ENCODE measurements at places on chromosomes 6 and 20.

DNA sequence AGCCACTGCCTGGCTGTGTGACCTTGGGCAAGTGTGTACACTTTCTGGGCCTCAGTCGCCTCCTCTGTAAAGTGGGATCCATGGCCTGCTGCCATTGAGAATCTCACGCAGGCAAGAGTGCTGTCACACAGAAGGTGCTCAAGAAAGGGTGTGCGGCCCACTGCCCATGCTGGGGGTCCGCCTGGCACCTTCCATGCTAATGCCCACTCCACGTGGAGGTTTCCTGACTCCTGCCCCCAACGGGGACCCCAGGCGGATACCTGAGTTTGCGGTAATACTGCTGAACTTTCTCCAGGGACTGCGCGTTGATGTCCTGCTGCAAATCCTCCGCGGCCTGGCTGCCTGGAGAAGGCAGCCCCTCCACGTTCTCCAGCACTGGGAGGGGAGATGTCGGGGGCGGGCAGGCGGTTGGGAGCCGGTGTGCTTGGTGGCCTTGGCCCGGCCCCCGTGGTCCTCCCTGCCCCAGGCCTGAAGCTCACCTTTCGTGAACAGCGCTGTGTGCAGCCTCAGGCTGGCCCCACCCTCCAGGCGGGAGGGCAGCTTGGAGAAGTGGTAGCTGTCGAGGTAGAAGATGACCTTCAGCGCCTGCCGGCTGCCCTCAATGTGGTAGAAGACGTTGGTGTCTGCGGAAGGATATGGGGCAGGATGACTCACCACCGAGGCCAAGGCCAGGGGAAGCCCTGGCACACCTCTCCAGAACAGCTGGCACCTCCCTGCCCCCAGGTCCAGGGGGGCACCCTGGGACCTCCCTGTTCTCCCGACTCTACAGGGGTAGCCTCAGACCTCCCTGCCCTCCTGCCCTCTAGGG, 195.6 kb downstream of the PREX1 start:
- no peak for DNase-seq

GRCh38 chr6:166583230-166583965, 3.1 kb downstream of the RAMACL start:
- DNase-seq, result no peak

DNA sequence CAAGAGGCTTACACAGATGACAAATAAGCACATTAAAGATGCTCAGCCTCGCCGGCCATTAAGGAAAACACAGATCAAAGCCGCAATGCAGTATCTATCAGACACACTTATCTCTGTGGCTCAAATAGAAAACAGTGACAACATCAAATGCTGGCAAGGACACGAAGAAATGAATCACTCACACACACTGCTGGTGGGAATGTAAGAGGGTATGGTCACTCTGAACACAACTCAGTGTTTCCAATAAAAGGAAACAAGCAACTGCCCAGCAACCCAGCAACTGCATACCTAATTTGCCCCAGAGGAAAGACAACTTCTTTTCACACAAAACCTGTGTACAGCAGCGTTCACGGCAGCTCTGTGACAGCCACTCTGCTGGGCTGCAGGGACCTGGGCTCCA, 155.8 kb downstream of the WDR27 start:
- DNase-seq, result no peak

DNA sequence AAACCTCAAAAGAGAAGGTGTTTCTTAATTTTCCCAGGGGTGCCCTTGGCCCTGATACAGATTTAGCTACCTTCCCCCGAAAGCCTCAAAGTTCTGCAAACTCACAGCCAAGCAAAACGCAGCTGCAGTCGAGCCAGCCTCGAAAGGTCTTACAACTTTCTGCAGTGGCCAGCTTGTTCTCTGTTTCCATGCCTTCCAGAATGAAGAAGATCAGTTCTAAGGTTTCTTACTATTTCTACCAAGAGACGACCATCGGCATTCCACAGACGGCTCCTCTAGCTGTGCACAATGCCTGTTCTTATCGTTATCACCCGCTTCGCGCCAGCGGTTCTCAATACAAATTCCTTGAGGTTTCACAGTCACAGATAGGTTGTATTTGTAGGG, 28.5 kb upstream of the CCR6 start:
- no peak for DNase-seq

- no peak for DNase-seq
Measured at GRCh38 chr6:2945153-2945452, 26.3 kb downstream of the SERPINB6 start.

- DNase-seq, result no peak
Measured at GRCh38 chr6:49299279-49299678, 163.8 kb downstream of the MMUT start.

- no peak for DNase-seq
Measured at GRCh38 chr6:152874846-152875568, 107.8 kb downstream of the FBXO5 start.

DNA sequence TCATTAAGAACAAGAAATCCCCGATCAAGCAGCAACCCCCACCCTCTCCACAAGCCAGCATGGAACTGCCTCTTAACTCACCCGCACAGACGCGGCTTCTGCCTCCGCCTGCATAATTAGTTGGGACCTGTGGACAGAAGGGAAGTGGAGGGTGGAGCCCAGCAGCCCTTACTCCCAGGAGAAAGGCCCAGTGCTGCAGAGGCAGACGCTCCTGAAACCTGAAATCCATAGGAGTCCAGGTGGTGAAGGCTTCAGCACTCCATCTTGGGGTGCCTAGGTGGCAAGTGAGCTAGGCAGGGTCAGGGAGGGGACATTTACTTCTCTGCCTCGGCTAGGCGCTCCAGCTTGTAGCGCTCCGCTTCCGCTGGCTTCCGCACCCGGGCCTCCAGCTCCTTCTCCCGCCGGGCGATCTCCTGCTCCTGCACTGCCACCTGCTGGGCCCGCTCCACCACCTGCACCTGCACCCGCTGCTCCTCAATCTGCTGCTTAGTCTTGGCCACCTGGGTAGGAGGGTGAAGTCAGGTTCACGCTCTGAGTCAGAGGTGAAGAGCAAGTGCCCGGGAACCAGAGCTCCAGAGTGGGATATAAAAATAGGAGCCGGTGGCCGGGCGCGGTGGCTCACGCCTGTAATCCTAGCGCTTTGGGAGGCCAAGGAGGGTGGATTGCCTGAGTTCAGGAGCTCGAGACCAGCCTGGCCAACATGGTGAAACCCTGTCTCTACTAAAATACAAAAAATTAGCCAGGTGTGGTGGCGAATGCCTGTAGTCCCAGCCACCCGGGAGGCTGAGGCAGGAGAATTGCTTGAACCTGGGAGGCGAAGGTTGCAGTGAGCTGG, 10.7 kb downstream of the TUBB start:
- DNase-seq, result peak; percentile 88

DNA sequence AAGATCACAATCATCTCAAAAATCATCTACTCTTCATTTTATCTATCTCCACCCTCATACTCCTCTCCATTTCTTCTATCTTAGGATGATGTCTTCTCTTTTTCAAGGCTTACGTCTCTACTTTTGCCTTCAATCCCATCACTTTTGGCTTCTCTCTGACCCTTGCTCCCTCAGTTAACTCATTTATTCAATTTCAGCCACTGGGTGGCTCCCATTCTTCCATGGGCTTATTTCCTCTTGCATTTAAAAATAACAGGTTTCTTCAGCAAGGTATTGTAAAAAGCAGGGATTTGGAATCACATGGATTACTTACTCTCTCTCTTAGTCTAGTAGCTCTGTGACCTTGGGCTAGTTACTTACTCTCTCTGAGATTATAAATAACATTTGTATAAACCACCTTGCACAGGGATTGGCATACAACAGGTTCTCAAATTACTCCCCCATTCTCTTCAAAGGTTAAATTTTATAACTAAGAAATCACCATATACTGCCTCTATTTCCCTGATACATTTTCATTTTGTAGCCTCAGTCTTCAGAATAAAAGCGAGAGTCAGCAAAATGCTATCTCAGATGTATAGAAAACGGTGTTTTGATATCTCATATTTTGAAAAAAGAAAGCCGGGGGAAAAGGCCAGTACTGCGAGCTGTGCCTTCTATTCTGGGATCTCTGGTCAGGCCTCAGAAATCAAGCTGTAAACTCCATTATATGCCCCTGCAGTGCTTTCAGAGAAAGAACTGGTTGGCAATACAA, 5.5 kb downstream of the ZSCAN12 start:
- DNase-seq, result no peak

GRCh38 chr6:37903351-37904340, 84.1 kb downstream of the ZFAND3 start:
- no peak for DNase-seq

DNA sequence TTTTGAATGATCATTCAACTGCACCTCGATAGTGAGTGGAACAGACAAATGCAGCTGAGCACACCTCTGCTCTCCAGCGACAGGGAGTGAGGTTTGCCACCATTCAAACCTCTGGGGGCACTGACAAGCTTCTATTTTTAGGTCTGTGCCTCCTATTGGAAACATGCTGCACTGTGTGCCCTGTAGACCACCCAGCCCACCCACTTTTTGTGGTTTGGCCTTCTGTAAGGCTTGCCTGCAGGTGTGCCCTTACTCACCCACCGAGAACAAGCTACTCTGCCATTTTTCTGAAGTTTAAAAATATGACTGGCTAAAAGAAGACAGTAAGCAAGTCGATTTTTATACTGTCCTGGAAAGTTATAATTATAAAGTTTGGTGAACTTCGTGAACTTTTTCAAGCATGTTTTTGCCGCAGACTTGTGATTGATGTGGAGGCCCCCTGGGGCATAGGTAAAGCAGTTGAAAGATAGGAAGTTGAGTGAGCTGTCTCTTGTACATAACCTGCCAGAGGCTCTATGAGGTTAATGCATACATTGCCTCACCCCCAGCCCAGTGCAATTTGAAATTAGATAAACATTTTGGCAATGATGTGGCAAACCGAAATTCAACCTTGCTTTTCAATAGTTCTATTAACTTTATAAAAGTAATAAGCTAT, 53.8 kb downstream of the ADGRG6 start:
- no peak for DNase-seq

- no peak for DNase-seq
Measured at GRCh38 chr20:53606364-53606985, 12.8 kb upstream of the ZNF217 start.

- DNase-seq, result no peak
Measured at GRCh38 chr6:73389854-73390253, 4.8 kb upstream of the DDX43 start.

DNA sequence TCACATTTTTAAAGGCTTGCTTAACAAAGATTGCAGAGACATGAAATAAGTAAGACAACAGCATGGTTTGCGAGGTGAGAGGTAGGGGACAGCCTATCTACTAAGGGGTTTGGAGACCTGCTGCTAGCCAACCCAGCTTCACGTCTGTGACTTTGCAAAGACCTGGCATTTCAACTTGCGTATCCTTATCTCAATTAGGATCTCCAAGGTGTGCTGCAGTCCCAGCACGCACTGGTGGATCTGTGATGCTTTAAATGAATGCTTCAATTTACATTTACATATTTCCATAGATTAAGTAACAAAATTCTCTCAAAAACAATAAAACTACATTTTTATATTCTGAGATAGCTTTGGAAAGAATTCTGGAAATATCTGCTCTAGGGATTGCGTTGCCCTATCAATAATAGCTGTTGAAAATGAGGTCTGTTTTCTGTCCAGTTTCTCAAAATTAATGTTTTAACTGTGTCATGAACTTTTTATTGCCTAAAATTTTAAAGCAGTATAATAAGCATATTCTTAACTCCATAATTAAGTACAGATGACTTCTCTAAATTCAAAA, 124.4 kb upstream of the EDN1 start:
- DNase-seq, result no peak

DNA sequence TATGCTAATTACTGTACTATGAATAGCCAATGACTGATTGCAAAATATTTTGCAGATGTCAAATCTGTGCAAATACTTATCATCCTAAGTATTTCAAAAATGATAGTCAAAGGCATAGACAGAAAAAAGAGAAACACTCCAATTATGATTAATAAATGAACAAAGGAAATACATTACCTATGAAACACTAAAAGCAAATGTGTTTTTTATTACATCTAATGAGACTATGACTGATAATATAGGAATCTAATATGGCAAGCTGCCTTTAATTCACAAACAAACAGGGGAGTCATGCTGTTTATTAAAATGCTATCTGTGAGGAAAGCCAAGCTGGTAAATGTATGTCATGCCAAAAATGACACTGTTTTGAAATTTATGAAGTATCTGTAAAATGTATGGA, 713.2 kb upstream of the NRSN1 start:
- DNase-seq, result no peak

- no peak for DNase-seq
Measured at GRCh38 chr6:81997090-81997926, 244.8 kb upstream of the TENT5A start.

GRCh38 chr20:61629602-61630390, 377.7 kb downstream of the CDH4 start:
- no peak for DNase-seq

GRCh38 chr20:54622333-54623295, 147.2 kb downstream of the DOK5 start:
- DNase-seq, result no peak

GRCh38 chr6:24445704-24446103, 43.0 kb downstream of the MRS2 start:
- no peak for DNase-seq

DNA sequence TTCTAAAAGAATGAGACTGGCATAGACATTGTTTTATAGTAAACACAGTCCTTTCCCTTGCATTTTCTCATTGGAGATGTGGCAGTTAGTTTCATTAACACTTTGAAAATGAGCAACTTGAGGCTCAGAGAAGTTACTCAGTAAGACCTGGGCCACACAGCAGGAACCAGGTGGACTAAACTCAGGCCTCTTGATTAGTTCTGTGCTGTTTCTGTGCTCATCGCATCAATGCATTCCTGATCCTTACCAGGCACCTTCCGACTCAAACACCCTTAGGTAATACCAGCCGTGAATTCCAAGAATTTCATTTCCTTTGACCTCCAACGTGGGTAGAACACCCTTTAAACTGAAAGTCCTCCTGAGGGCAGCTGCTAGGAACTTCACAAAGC, 362.8 kb downstream of the ESR1 start:
- no peak for DNase-seq

DNA sequence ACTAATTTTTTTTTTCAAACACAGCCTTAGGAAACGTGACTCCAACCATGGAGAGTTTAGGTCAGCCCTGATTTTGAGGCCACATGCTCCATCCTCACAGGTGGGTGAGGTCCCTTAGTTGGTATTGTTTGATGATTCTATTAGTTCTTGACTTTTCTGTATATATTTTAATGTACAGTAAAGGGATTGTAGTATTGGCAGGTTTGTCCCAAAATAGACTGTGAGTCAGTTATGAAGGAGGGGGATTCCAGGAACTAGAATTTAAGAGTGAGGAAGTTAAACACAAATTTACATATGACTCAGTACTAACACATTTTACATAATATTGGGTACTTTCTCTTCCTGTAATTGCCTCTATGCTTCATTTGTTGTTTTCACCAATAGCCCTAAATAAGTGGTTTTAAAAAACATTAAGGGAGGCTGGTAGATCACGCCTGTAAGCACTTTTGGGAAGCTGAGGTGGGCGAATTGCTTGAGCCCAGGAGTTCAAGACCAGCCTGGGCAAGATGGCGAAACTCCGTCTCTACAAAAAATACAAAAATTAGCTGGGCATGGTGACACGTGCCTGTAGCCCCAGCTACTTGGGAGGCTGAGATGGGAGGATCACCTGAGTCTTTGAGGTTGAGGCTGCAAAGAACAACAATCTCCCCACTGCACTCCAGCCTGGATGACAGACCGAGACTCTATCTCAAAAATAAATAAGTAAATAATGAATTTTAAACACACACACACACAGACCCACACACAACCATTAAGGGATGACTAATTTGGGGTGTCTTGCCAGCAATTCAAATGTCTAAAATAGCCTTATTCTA, 81.8 kb downstream of the SGK1 start:
- peak; percentile 54 for DNase-seq

- DNase-seq, result no peak
Measured at GRCh38 chr20:43716757-43717615, 9.8 kb downstream of the GTSF1L start.

All from CD4-positive, alpha-beta T cell treated with Interleukin-10 for 1 hour (primary cell).